ENCODE measurements at places on chromosomes 5 and 9.
A peak's percentile ranks its signal among the peaks of the same experiment; 100 is the strongest.

DNA sequence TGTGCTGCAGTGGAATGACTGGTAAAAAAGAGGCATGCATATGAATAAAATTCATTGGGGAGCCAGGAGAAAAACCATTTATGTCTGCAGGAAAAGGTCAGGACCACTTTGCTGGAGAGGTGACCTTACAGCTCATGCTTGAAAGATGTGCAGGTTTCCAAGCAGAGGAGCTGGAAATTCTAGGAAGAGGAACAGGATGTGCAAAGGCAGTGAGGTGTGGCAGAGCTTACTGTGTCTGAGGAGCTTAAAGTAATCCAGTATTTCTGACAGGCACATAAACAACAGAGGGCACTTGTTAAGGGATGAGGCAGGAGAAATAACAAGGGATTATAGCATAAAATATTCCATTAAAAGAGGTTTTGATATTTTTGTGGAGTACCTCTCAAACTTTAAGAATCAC, 203.2 kb downstream of the CD180 start:
- DNase-seq = no peak

DNA sequence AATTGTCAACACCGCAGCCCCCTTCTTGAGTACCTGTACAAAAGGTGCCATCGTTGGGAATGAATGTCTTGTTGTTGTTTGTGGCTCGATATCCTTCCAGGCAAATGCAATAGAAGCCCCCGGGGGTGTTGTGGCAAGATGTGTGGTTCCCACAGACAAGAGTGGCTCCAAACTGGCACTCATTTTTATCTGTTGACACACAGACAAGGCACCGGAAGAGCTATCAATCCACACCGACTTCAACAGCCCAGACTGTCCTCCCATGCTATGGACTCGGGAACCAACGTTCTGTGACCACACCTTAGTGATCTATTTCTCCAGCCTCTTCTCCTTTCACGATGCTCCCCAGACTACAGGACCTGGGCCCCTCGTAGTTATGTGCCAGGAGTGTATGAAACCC, 25.9 kb downstream of the SUSD1 start:
- no peak for DNase-seq

DNA sequence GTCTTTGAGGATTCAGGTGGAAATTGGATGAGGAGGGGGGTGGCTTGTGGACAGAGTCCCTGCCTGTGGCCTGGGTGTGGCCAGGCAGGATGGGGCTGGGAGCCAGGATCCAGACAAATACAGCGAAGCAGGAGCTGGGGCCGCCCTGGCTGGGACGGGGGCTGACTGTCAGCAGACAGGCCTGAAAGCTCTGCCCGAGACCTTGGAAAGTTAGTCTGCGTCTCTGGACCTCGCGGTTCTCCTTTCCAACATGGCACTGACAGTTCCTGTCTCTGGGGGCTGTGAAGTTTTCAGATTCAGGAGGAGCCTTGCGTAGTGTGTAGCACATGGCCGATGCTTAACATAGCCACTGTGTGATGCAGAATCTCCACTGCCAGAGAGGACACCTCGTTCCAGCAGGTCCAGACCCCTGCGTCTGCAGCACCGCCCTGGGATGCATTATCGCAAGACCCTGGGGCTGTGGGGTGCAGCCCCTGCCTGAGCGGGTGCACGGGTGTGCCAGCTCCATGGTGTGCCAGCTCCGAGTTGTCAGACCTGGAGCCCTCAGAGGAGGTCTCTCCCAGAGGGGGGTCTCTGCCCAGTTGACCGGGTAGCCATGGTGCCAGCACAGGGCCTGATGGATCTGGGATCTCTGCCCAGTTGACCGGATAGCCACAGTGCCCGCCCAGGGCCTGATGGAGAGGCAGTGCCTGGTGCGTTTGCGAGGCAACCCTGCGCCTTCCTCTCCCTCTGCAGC, 89.3 kb downstream of the COL5A1 start:
- no peak for DNase-seq

- no peak for DNase-seq
These were observed 47.2 kb downstream of the BICD2 start for GRCh38 chr9:92717201-92718085.

- DNase-seq = no peak
These were observed 49.2 kb downstream of the TIMD4 start for GRCh38 chr5:156913719-156914370.

DNA sequence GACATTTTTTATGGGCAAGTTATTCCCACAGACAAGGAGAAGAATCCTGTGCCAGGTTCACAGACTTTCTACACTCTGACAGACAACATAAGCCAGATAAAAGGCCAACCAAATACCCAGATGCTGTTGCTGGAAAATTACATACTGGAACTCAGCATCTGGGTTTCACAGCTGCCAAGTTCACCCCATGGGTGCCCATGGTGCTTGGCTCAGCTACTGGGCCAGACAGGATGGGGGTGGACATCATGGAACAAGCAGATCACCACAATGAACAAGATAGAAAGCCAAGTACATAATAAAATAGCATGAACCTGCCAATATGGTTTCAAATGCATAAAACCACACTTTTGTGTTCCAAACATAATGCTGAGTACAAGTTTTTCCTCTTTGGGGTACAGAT, 999.8 kb downstream of the NR2F1-AS1 start:
- DNase-seq = no peak

- no peak for DNase-seq
These were observed 124.5 kb downstream of the EDIL3 start for GRCh38 chr5:84260140-84260539.

- no peak for DNase-seq
These were observed 39.4 kb upstream of the CARTPT start for GRCh38 chr5:71679714-71680113.

DNA sequence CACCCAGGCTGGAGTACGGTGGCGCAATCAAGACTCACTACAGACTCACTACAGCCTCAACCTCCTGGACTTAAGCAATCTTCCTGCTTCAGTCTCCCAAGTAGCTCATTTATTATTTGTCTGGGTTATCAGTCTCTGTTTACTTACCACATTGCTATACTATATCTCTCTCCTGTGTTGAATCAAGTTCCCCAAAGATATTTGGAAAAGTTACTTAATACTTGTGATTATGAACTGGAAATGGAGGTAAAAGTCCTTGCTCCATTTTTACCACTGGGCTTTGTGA, 55.6 kb downstream of the ANGPTL2 start:
- DNase-seq = peak; percentile 87

GRCh38 chr5:74560245-74560644, 80.3 kb downstream of the ENC1 start:
- DNase-seq = no peak

- DNase-seq = peak; percentile 34
These were observed 4.5 kb downstream of the LSM11 start for GRCh38 chr5:157747766-157748700.

GRCh38 chr5:150562832-150563231, 54.9 kb downstream of the NDST1 start:
- DNase-seq = peak; percentile 76

GRCh38 chr5:129747572-129748407, at the start of gene MINAR2:
Gene MINAR2 (plus strand): TSS chr5:129748094. CDS start chr5:129748191, 97 bp downstream.
- no peak for DNase-seq

- no peak for DNase-seq
These were observed 327.2 kb downstream of the ZSWIM6 start for GRCh38 chr5:61659221-61659696.

DNA sequence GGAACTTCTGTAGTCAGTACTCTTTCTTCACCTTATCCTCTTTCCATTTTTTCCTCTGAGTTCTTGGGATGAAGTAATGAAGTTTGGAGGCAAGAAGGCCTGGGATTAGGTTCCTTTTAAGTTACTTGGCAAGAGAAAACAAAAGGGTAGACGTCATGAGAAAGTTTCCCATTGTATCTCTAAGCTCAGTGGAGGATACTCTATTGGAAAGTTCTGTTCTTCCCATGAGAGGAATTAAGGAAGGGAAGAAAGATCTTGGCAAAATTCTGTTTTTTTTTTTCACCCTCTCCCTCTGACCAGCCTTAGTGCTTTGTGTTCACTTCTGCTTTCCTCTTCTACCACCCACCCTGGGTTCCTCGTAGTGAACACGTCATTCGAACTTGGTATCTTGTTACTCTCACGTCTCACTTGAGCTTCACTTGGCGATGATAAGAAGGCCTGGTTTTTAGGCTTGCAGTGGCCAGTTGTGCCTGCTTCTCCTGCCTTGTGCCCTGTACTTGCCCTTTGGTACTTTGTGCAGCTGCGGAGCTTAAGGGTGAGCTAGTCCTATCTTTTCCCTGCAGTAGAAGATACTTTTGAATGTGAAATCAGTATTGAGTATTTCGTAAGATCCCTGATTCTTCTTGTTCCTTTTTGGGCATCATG, 67.0 kb downstream of the ARHGAP26 start:
- no peak for DNase-seq

DNA sequence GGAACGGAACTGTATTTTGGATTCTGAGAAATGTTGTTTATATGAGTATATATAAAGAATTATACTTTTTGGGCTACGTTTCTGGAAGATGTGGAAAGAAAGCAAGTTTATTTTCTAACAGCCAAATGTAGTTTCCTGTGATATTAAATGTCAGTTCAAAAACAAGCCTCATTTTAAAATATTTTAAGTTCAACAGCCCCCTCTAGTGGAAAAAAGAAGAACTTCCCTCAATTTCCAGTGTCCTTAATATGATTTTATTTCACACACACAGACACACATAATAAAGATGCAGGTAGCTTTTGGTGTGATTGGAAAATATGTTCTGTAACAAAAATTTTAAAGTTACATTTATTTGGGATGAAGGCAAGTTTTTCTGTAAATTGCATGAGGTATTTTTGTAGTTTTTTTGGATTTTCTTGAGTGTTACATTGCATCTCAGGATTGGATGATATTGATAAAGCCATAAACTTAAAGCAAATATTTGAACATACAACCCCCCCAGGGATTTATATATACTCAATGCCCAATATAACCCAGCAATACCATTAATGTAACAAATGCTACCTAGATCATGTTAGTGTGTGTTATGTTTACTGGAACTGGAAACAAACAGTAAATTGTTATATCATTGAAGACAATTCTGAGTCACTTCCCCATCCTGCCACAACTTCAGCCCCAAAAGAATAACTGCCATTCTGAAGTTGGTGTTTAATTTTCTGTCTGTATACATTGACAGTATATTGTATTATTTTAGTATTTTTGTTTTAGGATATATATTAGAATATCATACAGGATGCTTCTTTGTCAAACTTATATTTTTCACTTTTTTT, 54.0 kb downstream of the CCDC171 start:
- peak; percentile 54 for DNase-seq

DNA sequence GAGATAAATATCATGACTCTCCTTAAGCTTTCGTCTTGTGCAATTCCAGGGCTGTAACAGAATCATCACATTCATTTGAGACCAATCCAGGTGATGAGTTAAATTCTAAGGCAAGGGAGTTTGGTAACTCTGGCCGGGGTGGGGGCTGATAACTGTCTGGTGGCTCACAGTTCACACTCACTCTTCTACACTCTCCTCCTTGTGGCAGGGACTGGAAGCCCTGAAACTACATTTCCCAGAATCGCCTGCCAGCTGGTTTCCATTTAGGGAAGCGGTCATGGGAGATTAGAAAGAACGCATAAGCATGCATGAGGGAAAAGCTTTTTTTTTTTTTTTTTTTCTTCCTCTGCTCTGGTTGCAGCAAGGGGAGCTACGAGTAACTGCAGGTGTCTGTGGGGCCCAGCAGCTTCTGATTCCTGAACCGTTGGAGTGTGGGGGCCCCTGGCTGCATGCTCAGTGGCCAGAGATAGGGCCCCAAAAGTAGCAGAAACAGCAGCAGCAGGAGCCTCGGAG, 154.8 kb upstream of the TBC1D2 start:
- DNase-seq = peak; percentile 92

DNA sequence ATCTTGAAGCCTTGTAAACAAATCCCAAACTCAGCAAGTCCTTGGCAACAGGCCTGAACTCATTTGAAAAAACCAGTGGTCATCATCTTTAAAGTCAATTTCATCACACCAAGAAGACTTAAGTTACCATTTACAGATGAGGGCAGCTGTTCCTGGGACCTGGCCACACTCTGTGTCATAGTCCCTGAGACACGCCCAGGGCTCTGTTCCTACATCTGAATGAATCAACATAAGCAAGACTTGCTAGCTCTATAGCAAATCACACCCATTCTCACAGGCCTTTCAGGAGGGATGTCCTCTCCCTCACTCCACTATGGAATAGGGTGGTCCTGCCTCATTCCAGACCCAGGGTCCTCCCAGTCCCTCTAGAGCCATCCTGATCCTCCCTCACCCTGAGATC, 142.8 kb downstream of the NSG2 start:
- no peak for DNase-seq

DNA sequence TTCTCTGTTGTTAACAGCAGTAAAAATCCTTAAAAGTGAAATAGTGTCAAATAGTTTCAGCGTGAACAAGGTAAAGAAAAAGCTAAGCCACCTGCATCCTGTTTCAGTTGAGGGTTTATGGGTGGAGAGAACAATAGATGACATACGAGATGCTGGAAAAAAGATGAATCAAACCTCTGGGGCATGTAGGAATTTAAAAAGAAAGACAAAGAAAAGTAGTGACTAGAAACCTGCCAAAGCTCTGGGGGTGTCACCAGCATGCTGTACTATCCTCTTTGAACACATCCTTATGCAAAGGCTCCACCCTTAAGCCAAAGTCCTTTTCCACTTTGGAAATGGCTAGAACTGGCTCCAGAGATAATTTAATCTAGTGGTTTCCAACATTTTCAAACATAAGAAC, 22.2 kb downstream of the SCAI start:
- DNase-seq = no peak

GRCh38 chr9:109499093-109499630, 1.1 kb upstream of the PTPN3 start:
- no peak for DNase-seq

DNA sequence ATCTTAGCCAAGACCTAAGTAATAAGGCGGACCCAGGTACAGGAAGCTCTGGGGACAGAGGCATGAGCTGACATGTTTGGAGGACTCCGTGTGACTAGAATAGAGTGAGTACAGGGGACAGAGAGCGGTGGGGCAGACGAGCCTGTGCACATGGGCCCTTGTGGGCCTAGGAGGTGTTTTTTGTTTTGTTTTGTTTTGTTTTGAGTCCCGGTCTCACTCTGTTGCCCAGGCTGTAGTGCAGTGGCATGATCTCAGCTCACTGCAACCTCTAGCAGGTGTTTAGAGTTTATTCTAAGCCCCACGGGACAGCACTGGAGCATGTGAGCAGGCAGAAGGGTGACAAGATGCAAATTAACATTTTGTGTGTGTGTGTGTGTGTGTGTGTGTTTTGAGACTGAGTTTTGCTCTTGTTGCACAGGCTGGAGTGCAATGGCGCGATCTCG, 3.1 kb upstream of the EEIG1 start:
- no peak for DNase-seq

DNA sequence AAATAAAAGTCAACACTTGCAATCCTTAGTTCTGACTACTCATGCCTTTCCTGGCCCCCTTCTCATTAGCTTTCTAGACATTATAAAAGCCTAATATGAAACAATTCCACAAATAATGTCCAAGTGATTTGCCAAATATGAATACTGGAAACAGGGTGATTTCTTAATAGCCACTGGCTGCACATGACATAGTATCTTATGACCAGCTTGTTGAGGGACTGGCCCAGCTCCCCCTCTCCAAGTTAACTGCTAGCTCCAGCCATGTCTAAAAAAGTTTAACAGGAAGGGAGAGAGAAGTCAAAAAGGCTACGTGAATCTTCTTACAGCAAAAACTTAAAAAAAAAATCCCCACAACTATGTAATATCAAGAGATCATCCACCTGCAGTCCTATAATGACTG, 1.5 kb downstream of the CERT1 start:
- peak; percentile 17 for DNase-seq

Measured in cardiac muscle cell (in vitro differentiated cells and primary cell).